Stimulated activated CD4-positive, alpha-beta T cell treated with anti-CD3 and anti-CD28 coated beads, Interleukin-15, amount 100 ng/mL, for 48 hours (primary cell): ENCODE measurements at places on chromosomes 3 and 15.

DNA sequence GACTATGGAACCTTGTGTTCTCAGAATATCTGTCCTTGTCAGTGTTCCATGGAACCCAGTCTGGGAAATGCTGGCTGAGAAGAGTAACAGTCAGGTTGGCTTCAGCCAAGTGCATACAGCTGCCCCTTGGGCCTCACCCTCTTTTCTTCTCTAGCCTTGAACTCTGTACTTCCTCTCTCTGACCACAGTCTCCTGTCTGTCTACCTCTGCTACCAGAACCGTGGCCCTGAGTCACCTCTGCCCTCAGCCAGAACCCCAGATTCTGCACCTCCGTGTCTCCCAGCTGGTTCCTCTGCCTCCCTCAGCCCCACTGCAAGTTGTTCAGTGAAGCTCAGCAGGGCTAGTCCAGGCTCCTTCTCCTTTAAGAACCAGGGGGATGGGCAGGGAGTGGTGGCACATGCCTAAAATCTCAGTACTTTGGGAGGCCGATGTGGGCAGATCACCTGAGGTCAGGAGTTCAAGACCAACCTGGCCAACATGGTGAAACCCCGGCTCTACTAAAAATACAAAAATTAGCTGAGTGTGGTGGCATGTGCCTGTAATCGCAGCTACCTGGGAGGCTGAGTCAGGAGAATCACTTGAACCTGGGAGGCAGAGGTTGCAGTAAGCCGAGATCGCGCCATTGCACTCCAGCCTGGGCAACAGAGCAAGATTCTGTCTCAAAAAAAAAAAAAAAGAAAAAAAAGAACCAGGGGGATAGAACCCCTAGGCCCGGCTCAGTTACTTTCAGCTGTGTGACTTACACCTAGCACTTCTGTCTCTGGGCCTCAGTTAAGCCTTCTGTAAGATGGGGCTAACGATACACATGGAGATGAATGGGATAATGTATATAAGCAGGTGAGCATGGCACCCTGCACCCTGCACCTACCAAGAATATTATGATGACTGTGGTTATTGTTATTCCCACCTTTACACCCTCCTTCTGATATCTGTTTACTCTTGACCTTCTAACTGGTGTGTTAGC lies 24.3 kb upstream of the TATDN2 start:
- DNase-seq = no peak

DNA sequence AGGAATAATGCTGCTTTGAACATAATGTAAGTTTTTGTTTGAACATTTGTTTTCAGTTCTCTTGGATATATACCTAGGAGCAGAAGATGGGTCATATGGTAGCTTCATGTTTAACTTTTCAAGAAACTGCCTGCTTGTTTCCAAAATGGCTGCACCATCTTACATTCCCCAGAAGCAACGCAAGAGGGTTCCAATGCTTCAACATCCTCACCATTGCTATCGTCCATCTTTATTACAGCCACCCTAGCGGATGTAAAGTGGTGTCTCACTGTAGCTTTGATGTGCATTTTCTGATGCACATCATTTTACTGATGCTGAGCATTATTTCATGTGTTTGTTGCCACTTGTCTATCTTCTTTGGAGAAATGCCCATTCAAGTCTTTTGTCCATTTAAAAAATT lies 46.4 kb upstream of the GATA2 start:
- DNase-seq = no peak

DNA sequence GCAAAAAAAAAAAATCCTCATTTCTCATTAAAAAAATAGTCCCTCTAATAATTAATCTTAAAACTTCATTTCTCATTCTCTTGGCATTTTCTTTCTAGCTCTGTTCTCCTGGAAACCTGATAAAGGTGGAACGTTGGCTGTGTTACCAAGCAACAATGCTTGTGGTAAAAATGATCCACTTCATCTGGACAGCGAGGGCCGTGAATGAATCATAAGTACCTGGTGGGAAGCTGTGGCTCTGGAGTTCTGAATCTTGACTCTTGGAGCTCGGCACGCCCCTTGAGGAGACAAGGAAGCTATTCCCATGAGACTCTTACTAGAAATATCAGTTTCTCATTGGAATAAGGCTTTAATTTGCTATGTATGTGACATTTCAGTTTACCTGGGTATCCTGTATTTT lies 32.5 kb downstream of the BCL2L10 start:
- DNase-seq = no peak

- DNase-seq = no peak
Observed at GRCh38 chr15:68177742-68178141, 27.4 kb downstream of the CALML4 start.

DNA sequence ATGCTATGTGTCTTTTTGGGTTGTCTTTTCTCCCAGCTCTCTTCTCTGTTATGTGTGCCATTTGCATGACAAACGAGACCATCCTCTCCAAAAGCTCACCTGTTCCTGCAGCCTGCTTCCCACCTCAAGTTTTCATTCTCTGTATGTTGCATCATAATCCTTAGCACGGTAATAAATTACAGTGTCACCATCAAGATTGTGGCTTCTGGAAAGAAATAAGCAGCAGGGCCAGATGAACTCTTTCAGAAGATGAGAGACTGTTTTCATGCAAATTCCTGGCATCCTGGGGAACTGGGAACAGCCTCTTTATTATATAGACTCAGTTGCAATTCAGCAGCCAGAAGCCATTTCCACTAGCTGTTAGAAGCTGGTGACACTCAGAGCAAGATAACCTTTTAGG lies 436.7 kb downstream of the EPHB1 start:
- no peak for DNase-seq

- no peak for DNase-seq
Observed at GRCh38 chr15:36831125-36831903, 251.9 kb downstream of the CDIN1 start.

GRCh38 chr3:10974746-10975375 lies 17.7 kb upstream of the SLC6A1 start:
- DNase-seq = no peak

DNA sequence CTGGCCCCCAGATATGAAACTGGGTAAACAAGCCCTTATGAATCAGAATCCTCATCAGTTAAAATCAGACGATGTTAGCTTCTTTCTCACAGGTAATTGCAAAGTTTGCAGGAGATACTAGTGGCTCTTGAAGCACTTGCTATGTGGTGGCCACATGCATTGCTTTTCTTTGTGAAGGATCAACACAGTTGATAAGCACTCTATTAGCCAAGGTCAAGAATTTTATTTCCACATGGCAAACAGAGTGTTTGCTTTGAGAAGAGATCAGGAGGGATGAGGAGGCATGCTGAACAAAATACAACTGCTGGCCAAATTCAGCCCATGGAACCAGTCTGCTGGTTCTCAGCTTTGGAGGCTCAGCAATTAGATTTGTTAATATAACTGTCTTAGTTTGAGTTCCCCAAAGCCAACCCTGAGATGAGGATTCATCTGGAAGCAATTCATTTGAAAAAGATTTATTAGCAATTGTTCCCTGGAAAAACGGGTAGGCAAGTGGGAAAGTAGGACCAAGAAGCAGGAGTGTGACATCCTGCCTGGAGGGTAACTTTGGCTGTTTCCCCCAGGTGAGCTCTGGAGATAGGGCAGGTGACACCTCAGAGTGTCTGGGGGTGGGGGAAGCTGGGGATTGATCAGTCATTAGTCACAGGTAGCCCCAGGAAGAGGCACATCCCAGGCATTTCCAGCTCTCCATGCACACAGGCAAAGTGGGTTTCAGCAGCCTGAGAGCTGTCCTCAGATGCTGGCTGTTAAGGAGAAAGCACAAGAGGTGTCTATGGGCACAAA lies 180.3 kb downstream of the ABHD5 start:
- DNase-seq = no peak

- no peak for DNase-seq
Observed at GRCh38 chr3:47803480-47804025, 615 bp downstream of the DHX30 start.

DNA sequence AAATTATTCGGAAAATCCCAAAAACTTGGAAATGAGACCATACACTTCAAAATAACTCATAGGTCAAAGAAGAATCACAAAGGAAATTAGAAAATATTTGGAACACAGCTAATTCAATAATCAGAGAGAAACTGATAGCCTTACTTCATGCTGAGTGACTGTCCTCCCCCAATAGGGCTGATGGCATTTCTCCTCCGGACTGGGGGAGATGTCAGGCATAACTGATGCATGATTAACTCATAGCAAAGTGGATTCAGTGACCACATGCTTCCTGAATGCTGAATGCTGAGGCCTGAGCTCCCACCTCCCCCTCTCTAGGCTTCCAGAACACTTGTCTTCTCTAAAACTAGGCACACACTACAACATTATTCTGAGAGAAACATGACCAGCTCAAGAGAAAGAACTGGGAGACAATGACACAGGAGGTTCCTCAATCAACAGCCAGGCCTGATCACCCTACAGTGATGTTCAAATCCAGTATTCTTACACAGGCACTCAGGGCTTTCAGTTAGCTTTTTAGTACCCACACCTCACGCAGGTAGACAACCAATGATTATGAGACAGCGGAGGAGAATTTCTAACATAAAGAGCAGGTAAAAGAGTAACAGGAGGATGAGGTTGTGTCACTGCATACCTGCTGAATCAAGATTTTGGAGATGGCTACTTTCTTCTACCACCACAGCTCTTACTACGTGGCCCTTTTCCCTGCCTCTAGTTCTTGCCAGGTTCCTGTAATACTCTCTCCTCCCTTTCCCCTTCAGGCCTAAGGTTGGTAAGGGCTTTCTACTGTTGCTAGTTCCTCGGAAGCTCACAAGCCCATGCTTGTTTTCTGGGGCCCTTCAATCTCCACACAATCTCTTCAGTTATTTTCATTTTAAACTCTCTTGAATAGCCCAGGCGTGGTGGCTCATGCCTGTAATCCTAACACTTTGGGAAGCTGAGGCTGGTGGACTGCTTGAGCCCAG lies 96.1 kb downstream of the FMN1 start:
- DNase-seq = no peak

GRCh38 chr15:27679203-27679602 lies 419.9 kb downstream of the OCA2 start:
- no peak for DNase-seq

GRCh38 chr3:13403213-13403819 lies 16.8 kb downstream of the NUP210 start:
- DNase-seq = no peak

DNA sequence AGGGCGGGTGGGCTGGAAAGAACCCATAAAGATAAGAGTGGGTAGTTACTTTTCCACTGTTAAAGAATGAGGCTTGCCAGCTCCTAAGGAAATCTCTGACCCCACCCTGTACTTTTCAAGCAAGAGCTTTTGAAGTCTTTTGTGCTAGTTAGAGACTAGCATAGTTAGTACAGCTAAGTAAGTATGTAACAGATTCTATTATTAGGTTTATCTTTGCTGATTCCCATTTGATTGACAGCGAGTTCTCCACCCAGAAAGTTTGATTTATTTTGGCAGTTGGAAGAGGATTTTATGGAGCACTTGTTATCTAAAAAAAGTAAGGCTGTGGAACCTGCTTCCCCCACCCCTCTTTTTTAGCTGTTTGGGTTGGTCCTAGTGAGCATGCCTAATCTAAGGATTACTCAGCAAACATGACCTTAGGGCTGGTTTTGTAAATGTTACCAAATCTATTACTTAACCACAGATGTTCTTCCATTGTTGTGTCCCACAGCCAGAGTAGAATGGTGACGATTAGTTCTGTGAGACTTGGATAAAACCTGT lies 57.6 kb downstream of the FNDC3B start:
- no peak for DNase-seq

GRCh38 chr3:46866720-46867549 lies 3.7 kb upstream of the MYL3 start:
- DNase-seq = peak; percentile 75

GRCh38 chr3:197680955-197681521 lies 55.7 kb downstream of the RUBCN start:
- no peak for DNase-seq

DNA sequence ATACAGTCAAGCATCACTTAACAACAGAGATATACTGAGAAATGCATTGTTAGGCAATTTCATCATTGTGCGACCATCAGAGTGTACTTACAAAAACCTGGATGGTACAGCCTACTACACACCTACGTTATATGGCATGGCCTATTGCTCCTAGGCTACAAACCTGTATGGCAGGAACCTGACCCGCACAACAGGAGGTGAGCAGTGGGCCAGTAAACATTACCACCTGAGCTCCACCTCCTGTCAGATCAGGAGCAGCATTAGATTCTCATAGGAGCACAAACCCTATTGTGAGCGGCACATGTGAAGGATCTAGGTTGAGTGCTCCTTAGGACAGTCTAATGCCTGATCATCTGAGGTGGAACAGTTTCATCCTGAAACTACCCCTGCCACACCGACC lies 89.7 kb downstream of the SCAPER start:
- DNase-seq = no peak

DNA sequence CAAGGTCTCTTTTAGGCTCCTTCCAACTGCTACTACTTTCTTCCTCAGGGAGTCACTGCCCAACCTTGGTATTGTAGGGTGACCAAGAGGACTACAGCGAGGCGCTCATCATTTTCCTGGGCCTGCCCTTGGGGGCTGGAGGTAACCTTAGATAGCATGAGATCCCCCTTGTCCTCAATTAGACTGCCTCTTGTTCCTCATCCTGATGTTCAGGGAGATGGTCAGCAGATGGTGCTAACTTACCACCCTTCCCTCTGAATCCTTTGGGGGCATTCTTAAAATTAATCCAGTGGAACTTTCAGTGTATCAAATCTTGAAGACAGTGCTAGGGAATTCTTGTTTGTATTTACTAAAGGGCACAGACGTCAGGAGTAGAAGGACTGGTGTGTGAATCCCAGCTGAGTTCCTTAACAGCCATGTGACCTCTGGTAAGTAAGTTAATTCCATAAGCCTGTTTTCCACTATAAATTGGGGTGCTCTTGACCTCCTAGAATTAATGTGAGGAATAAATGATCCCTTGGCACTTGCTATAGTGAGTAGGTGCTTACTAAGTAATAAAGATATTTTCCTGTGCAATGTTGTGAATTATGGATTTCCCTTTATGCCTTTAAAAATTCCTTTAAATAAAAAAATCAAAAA lies 4.1 kb upstream of the CLPX start:
- DNase-seq = no peak

DNA sequence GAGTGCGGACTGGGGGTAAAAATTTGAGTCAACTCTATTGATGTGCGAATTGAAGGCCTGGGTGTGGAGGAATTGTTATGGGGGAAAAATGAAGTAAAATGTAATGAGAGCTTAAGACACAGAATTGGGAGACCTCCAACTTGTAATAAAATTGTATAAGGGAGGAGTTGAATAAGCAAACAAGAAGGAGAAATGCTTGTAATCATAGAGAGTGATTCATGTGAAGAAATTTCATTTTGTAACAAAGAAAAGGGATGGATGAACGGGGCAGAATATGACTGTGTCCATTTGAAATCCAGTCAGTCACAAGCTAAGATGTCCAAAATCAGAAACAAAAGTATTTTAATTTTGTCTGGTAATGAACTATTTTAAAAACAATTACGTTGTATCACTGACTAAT lies 552.3 kb downstream of the NAALADL2 start:
- DNase-seq = no peak

- DNase-seq = no peak
Observed at GRCh38 chr3:29754346-29754745, 473.5 kb downstream of the RBMS3 start.

GRCh38 chr3:105790534-105790933 lies 78.3 kb downstream of the CBLB start:
- DNase-seq = no peak
